ENCODE measurements at places on chromosomes 5 and 9. TPM values are rescaled to one million over a fixed set of nuclear protein-coding genes. Genes with fewer than 3 reads are reported as not detected.

GRCh38 chr9:95181835-95182234 lies 135.7 kb downstream of the FANCC start:
- no peak for DNase-seq

The SNX18 gene
- polyA plus RNA-seq, result 30.5 TPM

- no peak for DNase-seq
These were observed 70.0 kb upstream of the ZSWIM6 start for GRCh38 chr5:61262080-61262479.

DNA sequence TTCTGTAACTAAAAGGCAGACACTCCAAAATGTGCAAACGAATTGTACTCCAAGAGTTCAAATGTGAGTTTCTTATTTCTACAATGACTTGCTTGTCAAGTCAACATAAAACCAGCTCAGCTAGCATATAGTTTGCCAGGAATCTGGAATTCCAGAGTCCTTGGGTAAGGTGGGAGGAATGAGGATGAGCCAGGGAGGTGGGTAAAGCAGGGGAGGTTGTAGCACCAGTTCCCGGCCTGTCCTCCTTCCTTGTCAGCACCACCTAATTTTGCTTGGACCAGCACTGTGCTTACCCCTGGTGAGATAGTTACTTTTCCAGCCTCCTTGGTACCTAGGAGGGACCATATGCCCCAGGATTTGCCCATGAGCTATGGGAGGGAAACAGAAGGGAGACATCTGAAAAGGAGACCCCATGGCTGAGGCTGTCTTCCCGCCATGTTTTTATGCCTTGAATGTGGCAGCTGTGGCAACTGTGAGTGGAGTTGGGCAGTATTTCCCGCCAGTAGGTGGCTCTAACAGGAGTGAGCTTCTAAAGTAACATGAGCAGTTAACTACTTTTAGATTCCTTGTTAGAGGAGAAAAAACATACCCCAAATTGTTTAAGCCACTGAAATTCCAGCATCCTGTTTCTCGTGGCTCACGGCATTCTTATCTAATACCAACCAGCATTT lies 302.5 kb downstream of the TENT4A start:
- no peak for DNase-seq

DNA sequence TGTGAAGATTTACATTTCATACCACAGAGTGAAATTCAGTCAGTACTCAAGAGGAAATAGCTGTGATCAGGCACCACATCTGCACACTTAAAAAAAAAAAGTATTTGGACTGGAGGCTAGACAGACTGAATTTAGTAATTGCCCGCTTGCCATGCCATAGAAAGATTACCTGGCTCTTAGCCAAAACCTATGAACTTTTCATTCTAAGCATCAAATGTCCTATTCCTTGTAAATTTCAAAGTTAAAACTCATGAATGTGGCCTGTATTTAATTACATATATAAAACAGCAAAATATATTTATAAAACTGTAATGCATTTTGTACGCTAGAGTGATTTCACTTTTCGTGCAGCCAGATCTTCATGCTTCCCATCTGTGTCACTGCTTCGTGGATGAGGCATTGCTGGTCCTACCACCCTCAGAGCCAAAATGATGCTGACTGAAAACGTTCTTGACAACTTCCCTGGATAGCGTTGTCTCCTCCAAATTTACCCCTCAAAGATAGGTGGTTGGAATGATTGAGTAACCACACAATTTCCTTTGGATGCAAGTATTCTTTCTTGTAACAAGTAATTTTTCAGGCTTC lies 447.9 kb upstream of the SGCD start:
- no peak for DNase-seq
